ENCODE measurements at places on chromosomes 13 and 19. TPM values are rescaled to one million over a fixed set of nuclear protein-coding genes. Genes with fewer than 3 reads are reported as not detected.

Gene MYCBP2
- total RNA-seq, result 31.2 TPM

Gene IGFL3
- total RNA-seq, result not detected

Gene EDNRB
- 2.2 TPM for total RNA-seq

Gene SIGLEC6
- total RNA-seq, result not detected

Gene GPATCH1
- 7.0 TPM for total RNA-seq

Gene STOML3
- 0.21 TPM for total RNA-seq

Gene RELB
- total RNA-seq, result 0.43 TPM

Gene ZNF780B
- 20.3 TPM for total RNA-seq

Gene FAM83E
- total RNA-seq, result 2.6 TPM

Gene ZNF99
- not detected for total RNA-seq

Gene ZSCAN4
- total RNA-seq, result not detected

Data from neural progenitor cell (in vitro differentiated cells).